NCI-H1694 treated with DMSO at 0.1 percent for 48 hours (cell line): ENCODE measurements at places on chromosomes 3 and 15.

DNA sequence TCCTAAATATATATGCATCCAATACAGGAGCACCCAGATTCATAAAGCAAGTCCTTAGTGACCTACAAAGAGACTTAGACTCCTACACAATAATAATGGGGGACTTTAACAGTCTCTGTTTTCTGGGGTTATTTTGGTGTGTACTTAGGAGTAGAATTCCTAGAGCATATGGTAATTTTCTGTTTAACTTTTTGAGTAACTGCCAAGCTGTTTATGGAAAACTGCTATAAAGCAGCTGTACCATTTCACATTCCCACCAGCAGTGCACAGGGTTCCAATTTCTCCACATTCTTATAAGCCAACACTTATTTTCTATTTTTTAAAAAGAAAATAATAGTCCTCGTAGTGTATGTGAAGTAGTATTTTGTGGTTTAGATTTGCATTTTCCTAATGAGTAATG lies 68.9 kb downstream of the DOCK3 start:
- DNase-seq: no peak

GRCh38 chr3:170154569-170155143 lies 26.9 kb downstream of the PHC3 start:
- DNase-seq: no peak

- DNase-seq: no peak
Measured at GRCh38 chr3:133838296-133838789, 32.7 kb downstream of the SRPRB start.

- DNase-seq: no peak
Measured at GRCh38 chr3:190266913-190267290, 55.3 kb downstream of the CLDN1 start.

DNA sequence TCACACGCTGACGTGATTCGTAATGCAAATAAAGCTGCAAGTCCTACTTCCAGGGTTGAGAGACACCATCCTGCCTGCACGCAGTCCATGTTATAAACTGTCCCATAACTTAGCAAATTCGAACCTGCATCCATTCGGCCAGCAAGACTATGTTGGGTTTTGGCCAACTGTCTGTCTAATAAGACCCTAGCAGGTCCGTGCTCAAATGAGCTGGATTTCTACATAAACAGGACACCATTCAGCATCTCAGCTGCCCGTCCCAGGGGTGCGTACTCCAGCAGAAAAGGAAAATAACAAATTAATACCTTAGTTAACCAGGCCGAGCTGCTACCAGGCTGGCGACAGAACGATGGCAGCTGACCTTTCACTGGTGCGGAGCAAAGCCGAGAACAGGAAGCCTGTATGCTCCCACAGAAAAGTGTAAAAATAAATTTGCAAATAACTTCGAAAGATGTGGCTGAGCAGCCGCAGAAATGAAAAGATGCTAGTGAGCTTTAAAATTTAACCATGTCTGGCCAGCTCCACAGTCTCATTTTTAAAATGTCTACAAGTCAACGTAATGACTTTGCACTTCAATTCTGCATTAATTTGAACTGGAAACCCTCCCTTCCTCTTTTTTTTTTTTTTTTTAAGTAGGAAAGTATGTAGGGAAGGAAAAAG lies 97.1 kb upstream of the SNRPA1 start:
- no peak for DNase-seq

DNA sequence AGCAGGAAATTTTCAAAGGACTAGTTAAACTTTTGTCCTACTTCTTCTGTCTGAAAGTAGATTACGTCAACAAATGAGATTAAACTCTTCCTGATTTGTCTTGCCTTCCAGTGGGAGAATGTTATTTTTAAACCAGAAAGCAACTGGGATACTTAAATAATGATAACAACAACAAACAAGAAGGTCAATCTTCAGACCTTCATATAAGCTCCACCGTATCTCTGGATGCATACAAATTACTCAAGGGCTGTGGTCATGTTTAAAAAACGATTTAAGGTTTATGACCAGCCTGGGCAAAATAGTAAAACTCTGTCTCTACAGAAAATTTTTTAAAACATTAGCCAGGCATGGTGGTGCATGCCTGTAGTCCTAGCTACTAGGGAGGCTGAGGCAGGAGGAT lies 145.3 kb upstream of the NPHP3 start:
- no peak for DNase-seq

DNA sequence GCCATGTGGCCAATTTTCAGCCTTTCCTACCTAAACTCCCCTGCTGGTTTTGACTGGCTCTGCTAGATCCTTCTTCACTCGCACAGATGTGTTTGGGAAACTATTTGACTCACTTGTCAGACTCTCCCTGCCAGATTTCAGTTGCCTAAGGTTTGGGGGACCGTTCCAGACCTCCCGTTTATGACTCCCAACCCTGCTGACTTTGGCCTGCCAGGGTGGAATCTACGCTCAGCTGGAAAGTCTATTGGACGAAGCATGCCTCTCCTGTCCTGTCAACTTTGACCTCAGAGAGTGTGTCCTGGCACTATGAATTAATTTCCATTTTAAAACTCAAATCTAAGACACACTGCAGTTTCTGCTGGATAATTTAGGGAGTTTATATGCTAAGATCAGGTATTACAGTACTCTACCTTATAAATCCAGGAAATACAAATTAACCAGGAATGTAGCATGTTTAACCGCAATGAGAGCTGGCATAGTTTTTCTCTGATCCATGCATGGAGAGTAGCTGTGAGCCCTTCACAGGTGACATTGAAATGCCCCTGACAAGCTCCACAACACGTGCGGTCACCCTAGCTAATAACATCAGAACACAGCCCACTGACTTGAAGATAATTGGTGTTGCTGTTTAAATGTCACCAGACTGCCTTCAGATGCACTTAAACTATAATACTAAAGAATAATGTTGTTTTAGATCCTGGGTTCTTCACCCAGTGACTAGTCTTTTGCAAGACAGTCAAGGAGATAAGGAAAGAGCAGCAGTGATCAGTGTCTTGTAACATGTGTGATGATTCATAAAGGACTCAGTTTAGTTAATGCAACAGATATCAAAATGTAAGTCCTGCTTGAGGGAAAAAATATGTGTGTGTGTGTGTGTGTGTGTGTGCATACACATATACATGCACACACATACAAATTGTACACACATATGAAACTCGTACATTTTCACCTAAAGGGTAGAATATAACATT lies 223.0 kb upstream of the MCTP2 start:
- no peak for DNase-seq

GRCh38 chr3:46429671-46430070 lies 22.6 kb downstream of the CCRL2 start:
- DNase-seq: no peak

DNA sequence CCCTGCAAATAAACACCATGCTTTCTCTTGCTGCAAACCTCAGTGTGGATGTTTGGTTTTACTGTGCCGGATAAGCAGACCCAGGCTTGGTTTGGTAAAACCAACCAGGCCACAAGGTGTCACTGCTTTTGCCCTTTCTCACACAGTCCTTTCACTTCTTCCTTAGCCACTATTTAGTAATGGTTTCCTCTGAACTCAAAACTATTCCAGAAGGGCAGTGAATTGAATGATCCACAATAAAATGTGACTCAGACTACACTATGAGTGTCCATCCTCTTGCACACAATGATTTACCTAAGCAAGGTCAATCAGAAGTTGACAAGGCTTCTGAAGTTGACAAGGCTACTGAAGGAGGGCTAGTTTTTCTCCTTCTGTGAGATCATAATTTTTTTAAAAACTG lies 552.4 kb upstream of the CCDC54 start:
- DNase-seq: no peak

DNA sequence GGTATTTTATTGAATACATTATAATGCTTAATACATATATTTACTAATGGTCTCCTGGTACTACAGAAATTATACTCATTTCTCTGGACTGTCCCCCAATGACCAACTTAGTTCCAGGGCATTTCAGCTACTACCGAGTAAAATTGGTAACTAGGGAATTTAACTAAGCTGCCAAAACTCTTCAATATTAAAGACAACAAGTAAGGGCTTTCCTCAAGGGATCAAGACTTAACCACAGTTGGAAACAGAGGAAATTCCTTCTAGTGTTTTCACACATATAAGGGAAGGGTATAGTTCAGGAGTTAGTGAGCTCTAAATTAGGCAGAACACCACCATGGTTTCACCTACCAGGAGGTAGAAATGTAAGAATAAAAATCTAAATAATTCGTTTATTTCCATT lies 357.4 kb downstream of the TBL1XR1 start:
- no peak for DNase-seq

GRCh38 chr3:65961733-65962132 lies 77.0 kb downstream of the MAGI1 start:
- DNase-seq: no peak

GRCh38 chr15:41970456-41970855 lies 1.9 kb downstream of the EHD4 start:
- no peak for DNase-seq

DNA sequence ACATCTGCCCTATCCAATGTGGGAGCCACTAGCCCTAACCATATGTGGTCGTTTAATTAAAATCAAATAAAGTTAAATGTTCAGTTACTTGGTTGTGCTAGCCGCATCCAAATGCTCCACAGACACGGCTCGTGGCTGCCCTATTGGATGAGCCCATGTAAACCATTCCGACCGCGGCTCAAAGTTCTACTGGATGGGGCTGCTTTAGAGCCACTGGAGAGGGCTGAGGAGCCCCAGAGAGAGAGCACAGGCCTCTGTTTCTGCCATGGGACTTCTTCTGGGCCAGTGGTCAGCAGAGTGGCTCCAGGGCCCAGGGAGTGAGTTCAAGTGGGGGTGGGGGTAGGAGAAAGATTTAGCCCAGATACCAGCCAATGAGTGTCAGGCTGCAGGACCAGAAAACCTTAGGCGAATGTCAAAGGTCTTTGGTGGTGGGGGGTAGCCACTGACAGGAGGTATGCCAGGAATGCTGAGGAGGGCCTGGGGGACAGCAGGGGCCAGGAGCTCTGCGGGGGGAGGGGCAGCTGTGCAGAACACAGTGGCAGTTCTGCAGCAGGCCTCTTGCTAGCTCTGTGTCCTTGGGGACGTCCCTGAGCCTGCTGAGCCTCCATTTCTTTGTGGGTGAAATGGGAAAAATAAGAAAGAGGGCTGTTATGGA lies 30.1 kb downstream of the SPSB4 start:
- DNase-seq: no peak

GRCh38 chr15:101059381-101060341 lies 140.5 kb downstream of the LRRK1 start:
- DNase-seq: no peak

DNA sequence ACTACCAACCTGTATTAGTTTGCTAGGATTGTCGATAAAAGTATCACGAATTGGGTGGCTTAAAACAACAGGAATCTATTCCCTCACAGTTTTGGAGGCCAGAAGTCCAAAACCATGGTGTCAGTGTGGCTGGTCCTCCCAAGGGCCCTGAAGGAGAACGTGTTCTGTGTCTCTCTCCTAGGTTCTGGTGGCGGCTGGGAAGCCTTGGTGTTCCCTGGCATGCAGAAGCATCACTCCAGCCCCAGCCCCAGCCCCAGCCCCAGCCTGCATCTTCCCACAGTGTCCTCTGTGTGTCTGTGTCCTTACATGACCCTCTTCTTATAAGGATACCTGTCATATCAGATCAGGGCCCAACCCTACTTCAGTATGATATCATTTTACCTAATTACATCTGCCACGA lies 272.5 kb upstream of the LYSMD4 start:
- DNase-seq: no peak

GRCh38 chr3:196666001-196666867 lies 26.7 kb downstream of the NRROS start:
- peak; percentile 98 for DNase-seq

- DNase-seq: no peak
Measured at GRCh38 chr3:65493371-65493882, 545.3 kb downstream of the MAGI1 start.

DNA sequence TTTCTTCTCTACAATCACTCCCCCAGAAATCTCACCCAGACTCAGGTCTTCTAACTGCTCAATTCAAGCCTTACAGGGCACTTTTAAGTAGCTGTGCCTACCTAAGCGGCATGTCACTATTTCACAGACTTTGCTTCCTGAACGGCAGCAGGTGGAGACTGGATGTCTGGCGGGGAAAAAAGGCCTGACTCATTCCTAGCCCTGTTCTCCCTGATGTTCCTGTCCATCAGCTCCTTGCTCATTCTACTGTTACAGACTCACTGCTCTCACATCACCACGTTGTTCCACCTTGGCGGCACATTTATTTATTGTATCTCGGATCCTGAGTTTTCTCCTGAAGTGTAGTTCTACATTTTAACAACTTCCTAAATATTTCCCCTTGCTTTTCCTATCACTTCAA lies 52.6 kb upstream of the ATP11B start:
- no peak for DNase-seq

DNA sequence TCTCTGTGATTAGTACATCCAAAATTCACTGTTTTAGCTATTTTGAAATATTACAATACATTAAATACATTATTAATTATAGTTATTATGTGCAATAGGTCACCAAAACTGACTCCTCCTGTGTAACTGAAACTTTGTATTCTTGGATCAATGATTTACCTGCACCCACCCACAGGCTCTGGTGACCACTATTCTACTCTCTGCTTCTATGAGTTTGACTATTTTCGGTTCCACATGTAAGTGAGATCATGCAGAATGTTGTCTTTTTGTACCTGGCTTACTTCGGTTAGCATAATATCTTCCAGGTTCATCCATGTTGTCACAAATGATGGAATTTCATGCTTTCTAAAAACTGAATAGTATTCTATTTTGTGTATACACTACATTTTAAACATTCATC lies 43.8 kb downstream of the SLC2A2 start:
- DNase-seq: no peak

DNA sequence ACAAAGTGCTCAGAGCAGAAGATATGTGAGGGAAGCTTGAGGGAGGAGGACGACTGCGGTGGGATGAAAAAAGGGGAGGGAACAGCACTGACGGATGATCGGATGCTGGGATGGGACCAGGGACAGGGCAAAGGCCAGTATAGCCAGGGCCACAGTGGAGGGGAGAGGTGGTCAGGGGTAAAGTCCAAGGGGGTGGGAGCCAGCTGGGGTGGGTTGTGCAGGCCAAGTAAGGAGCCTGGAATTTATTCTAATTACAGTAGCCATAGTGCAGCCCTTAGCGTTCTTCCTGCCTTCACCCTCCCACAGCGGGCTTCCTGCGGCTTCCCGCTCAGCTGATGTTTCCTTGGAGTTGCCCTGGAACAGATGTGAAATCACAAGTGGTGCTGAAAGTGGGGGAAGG lies 7.6 kb upstream of the APEH start:
- DNase-seq: no peak

DNA sequence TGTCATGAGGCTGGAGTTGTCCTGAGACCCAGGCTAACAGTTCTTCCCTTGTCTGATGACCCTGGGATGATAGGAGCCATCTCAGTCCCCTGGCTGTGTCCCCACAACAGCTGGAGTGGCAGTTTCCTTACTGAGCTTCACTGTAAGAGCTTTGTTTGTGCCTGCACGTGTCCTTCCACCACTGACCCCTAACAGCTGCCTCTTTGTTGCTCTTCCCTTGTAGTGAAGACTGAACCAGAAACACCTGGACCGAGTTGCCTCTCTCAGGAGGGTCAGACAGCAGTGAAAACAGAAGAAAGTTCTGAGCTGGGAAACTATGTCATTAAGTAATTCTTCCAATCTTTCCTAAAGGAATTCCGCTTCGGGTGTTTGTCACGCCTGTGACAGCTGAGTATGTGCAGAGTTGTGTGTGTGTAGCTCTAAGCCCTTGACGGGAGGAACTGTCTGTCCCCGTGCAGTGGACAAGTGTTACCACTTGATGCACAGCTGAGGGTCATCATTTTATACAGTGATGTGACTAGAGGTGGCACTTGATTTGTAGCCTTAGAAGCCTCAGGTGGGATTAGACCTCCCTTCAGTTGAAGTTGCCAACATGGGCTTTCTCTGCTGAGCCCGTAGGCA lies 25.0 kb downstream of the MAP6D1 start:
- no peak for DNase-seq

GRCh38 chr3:128864351-128864811 lies 15.0 kb upstream of the ACAD9 start:
- DNase-seq: no peak
